DMS79 (cell line): ENCODE measurements at places on chromosomes 13 and 19.
A peak's percentile ranks its signal among the peaks of the same experiment; 100 is the strongest.

GRCh38 chr19:12034198-12034597 lies 1.3 kb downstream of the ZNF433 start:
- no peak for DNase-seq

DNA sequence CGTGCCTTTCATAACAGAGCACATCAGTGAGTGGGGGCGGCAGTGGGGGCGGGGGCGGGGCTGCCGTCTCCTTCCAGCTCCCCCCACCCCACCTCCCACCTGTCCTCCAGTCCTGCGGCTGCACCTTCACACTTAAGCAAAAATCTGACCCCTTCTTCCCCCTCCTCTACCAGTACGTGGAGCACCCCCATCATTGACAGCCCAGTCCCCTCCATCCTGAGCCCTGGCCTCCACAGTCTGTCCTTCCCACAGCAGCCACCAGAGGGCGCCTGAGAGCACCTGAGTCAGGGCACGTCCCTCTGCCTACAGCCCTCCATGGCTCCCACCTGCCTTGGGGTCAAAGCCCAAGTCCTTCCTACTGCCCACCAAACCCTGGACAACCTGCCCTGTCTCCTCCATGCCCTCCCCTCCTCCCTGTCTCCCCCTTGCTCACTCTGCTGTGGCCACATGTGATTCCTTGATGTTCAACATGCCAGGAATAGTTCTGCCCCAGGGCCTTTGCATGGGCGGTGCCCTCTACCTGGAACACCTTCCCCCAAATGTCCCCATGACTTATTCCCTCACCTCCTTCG lies 4.0 kb downstream of the EBI3 start:
- DNase-seq: no peak

- no peak for DNase-seq
These were observed 26.4 kb upstream of the TPT1 start for GRCh38 chr13:45367358-45367757.

GRCh38 chr19:3190921-3191805 lies 5.4 kb downstream of the NCLN start:
- DNase-seq: no peak

- DNase-seq: no peak
These were observed 4.9 kb downstream of the FXYD3 start for GRCh38 chr19:35120492-35120891.

DNA sequence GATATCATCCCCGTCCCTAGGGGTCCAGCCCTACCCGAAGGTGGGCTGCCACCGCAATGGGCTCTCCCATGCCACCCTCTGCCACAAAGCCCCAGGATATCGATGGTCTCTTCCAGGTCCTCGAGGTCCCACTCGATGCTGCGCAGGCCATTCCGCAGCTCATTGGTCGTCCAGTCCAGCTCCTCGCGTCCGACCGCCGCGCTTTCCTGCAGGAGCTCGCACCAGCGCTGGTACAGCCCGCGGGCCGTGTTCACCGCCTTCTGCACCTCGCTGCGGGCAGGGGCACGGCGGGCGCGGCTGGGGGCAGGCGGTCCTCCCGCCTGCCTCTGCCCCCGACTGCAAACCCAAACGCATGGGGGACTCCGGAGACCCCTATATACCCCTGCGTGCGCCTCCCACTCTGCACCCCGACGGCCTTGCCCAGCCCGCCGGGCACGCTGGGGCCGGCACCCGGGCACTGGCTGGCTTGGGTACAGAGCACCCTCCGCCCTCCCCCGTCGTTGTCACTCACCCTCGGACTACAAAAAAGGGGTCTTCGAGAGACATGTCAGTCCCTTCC lies 468 bp downstream of the STX10 start:
- DNase-seq: peak; percentile 44

- DNase-seq: no peak
These were observed 6.8 kb upstream of the ZNF429 start for GRCh38 chr19:21498651-21499050.

GRCh38 chr19:29761575-29762232 lies 46.6 kb upstream of the C19orf12 start:
- DNase-seq: no peak

DNA sequence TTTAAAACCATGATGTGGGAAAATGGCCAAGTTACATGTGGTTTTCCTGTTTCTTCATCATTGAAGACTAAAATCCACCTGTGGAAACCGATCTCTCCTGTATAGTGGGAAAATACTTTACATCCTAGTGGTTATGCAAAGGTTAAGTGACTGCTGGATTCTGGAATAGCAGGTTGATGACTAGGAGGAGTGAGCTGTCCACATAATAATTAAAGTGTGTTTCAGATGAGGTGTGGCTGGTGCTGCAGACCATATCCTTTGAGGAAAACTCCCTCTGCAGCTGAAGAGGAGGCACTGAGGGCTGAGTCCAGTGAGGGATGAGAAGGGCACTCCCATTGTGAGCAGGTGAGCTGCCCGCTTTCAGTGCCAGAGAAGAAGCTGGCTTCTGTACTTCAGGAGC lies 43.2 kb downstream of the DCLK1 start:
- no peak for DNase-seq

GRCh38 chr13:113112893-113113845 lies 7.6 kb downstream of the F7 start:
- DNase-seq: no peak

GRCh38 chr13:32314271-32315237 lies 609 bp downstream of the ZAR1L start:
- peak; percentile 17 for DNase-seq
